Fibroblast of the aortic adventitia (primary cell): ENCODE measurements at places on chromosomes 3 and 15.

DNA sequence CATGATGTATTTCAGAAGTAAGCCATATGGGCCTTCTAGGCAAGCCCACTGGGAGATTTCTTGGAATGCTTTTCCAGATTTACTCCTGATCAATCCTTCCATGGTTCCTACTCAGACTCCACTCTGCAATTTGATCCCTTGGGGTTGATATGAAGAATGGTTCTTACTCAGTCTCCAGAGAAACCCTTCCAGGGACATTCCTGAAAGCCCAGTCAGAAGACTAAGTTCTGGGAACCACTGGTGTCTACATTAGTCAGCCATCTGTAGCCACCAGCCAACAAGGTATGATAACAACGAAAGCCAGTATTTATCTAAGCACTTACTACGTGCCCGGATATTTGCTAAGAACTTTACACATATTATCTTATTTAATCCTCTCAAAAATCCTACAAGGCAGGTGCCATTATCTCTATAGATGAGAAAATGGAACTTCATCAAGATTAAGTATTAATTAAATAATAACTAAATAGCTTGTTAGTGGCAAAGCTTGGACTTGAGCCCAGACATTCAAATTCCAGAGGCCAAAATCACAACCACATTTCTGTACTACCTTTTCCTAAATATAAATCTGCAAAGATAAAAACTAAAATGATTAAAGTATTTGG, 32.7 kb downstream of the ZNF385D start:
- peak; percentile 99 for DNase-seq

- no peak for DNase-seq
Measured at GRCh38 chr3:25349095-25349494, 79.0 kb upstream of the RARB start.

DNA sequence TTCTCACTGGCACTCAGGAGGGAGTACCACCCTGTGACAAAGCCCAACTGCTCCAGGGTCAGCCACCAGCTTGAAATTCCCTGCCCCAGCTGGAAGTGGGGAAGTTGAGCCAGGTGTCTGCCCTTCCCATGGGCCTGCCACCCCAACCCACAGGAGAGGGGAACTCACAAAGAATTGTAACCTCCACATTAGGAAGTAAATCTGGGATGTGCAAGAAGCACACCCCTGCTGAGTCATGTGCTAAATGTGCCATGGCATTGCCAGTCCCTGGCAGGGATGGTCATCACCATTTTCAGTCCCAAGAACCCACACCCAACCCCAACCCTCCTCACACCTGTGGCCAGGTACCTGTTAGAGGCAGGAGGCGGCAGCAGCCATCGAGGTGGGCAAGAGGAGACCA, 165.2 kb upstream of the THBS1 start:
- DNase-seq: no peak

DNA sequence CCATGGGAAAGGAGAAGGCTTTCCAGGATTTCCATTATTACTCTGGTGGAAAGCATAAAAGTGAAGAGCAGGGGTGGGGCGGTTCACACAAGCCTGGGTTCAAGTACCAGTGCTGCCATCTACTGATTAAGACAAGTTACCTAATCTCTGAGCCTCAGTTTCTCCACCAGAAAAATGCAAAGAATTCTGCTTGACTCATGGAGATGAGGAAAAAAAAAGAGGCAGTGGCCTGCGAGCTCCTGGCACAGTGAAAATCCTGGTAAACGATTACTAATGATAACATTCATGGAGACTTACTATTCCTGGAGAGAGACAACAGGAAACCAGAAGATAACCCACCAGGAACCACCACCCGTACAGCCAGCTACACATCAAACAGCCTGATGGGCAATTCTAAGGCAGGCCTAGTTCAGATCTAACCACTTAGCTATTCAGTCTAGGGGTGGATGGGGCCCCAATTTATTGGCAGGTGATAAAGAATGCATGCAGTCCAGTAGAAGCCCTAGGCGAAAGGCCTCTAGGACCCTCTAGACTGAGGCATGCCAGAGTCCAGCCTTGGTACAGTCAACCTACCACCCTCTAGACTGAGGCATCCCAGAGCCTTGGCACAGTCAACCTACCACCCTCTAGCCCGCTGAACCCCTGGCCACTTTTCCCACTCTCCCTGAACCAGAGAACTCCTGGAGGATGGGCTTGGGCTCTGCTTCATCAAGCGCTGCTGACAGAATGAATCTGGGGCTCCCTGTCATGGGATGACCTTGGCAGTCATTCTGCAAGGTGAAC, 2.5 kb downstream of the AMOTL2 start:
- peak; percentile 64 for DNase-seq

- DNase-seq: no peak
Measured at GRCh38 chr3:196321162-196321561, 3.1 kb upstream of the DYNLT2B start.

DNA sequence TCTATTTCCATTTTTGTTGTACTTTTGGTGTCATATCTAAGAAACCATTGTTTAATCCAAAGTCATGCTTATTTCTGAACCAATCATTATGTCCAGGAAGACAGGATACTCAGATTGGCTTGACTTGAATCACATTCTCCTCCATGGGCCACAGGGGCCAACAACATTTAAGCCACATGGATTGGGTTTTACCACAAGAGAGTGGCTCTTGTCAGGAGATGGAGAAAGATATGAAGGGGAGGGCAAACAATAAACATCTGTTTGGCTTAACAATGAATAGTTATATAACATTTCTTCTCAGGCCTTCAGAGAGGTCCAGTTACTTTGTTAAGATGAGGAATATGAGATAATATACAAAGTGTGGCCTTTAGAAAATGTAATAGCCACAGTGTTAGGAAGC, 44.6 kb downstream of the GXYLT2 start:
- no peak for DNase-seq

DNA sequence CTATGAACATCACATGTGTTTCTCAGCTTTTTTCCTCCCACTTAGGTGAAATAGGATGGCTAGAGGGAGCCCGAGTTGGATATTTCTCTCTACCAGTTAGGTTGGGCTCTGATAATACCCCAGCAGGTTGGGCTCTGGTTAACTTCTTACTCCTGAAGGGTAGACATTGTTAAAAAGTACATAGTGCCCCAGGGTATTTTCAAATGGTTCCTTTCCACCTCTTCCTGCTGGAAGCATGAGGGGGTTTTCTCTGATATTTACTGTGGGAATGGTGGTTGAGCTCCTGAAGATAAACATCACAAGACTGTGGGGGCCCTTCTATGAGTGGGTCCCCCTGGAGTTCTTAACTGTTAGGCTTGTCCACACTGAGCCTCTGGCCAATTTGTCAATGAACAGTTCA, 36.1 kb upstream of the SPESP1 start:
- no peak for DNase-seq

GRCh38 chr3:118226206-118226605, 808.4 kb downstream of the IGSF11 start:
- DNase-seq: no peak

DNA sequence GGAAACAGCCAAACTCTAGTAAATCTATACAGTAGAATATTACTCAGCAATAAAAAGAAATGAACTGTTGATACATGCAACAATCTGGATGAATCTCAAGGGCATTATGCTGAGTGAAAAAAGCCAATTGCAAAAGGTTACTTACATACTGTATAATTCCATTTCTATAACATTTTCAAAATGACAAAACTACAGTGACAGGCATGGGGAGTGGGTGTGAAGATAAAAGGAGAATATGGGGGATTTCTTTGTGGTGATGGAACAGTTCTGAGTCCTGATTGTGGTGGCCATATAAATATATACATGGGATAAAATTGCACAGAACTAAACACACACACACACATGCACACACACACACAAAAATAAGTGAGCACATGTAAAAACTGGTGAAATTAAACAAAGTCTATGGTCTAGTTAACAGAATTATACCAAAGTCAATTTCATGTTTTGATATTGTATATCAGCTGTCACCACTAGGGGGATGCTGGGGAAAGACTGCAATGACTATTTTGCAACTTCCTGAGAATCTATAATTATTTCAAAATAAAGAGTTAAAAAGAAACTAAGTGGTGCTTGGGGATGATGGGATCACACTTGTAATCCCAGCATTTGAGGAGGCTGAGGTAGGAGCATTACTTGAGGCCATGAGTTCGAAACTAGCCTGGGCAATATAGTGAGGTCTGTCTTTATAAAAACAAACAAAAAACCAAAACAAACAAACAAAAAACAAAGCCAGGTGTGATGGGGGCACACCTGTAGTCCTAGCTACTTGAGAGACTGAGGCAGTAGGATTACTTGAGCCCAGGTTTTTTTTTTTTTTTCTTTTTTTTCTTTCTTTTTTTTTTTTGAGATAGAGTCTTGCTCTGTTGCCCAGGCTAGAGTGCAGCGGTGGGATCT, 66.0 kb downstream of the SPTSSB start:
- DNase-seq: peak; percentile 44

DNA sequence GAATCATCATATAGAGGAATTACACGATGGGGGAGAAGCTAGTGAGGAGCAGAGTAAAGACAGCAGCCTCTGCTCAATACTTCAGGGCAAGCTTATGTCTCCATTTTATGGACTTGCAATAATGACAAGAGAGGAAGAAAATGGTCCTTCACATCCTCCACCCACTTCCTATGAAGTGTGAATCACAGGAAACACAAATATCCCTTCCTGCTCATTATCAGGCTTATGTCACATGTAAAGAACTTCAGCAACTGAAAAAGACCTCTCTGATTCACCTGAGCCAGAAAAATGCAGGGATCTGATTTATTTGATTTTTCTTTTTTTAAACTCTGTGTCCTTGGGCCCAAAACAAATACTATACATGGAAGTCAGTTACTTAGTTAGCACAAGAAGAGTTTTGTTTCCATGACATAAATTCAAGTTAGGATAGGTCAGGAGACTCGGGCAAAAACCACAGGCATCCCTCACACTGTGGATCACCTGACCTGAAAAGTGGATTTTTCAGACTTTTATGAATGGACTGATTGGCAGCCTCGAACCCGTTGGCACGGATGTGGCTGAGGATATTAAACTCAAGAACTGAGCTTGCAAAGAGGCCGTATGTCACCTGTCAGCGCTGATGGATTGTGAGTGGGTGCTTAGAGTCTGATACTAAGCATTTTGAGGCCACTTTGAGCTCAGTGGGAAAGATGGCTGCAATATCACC, 620.8 kb upstream of the MDFIC2 start:
- DNase-seq: no peak

DNA sequence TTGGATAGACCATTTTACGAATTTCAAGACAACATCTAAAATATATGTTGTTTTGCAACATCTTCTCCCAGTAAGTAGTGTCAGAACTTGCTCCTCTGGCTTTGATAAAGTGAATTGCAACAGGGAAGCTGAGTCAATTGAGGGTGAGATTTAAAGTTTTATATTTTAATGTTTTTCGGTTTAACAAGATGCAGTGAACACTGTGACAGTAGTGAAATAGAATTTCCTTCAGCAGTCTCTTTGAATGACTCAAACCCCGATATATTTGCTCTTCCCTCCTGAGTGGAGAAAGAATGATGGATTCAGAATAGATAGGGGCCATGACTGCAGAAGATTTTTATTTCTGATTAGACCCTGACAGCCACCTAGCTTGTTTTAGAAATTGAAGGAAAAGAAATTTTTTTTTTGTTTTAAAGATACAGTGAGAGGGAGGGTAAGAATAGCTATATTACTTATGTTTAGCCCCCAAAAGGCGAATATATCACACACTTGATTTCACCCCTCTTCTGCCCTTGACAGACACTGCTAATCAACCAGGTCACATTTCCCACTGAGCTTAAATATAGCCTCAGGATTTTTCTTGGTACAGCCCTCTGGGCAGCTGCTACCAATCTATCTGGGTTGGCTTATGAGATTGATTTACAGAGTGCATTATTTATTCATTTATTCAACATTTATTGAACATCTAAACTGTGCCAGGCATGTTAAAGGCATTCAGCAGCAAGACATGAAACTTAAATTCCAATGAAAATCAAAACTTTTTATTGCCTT, 183.3 kb upstream of the ADAMTS9 start:
- no peak for DNase-seq

DNA sequence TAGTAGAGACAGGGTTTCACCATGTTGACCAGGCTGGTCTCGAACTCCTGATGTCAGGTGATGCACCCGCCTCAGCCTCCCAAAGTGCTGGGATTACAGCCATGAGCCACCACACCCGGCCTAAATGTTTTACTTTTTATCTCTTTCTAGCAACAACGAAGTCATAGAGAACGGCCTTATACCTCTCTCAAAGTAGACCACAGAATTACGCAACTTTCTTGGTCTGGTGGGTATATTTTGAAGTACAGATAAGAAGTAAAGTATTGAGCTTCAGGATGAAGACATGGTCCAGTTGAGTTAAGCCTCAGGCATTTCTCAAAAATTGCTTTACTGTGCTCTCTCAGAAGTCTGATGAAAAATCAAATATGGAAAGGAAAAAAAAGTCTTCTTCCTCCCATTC, 30.6 kb downstream of the FAM240A start:
- peak; percentile 18 for DNase-seq

- DNase-seq: peak; percentile 57
Measured at GRCh38 chr3:125280668-125281361, 68.3 kb upstream of the SLC12A8 start.

DNA sequence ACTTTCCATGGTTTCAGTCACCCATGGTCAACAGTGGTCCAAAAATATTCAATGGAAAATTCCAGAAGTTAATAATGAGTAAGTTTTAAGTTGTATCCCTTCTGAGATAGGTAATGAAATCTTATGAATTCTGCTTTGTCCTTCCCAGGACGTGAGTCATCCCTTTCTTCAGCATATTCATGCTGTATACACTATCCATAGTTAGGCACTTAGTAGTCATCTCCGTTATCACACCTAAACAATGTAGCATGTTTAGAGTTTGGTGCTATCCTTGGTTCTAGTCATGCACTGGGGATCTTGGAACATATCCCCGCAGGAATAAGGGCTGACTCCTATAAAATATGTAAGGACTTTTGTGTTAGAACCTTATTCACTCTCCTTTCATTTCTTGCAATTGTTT, 153.2 kb downstream of the UNC13C start:
- DNase-seq: peak; percentile 55

DNA sequence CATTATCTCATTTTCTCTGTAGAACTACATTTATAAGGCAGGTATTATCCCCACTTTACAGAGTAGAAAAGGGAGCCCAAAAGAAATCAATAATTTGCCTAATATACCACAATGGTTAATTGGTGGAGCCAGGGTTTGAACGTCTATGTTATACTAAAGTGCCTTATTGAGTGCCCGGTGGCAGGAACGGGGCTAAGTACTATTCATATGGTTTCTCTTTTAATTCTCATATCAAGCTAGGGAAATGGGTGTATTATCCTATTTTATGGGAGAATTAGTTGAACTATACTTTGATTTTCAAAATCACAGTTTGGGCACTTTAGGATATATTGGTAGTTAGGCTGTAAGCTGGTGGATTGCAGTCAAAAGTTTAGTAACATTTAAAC, 1.5 kb downstream of the CEP97 start:
- DNase-seq: no peak

DNA sequence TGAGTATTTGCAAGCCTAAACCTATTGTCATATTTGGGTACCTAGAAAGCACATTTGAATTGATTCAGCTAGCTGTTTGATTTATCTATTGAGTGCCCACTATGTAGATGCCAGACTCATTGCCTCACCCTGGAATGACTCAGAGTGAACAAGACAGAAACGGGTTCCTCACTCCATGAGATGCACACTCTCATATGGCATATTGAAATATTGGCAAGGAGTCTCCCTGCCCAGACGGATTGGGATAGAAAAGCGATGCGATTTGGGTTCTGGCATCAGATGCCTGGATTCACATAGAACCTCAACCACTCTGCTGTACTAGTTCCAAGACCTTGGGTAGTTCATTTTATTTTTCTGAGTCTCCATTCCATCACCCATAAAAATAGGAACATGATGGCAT, 22.5 kb downstream of the LRRN1 start:
- no peak for DNase-seq

GRCh38 chr3:140421884-140422283, 256.0 kb upstream of the TRIM42 start:
- DNase-seq: no peak
